Coronary artery (tissue), 2 donors: ENCODE measurements at places on chromosomes 13 and 19.

DNA sequence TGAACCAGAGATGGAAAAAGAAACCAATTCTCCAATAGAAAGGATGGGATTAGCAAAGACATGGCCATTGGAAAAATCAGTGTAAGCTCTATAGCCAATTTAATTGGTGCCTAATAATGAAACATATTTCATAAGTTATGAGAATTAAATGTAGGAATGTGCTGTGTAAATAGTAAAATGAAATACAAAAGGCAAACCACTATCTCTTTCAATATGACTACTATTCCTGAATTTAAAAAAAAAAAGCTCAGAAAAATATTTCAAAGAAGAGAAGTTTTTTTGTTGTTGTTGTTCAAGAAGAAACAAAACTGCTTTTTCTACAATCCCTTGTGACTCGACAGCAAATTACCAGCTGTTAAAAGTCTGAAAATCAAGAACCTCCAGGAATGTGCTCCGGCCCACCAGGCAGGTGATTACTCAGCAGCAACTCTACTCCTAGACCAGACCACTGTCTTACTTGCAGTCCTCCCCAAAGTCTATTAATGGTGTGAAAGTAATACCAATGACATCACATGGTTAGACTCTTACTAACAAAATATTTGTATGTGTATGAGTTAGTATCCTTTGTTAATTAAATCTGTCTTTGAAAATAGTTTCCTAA is 362.4 kb downstream of the KCTD12 start:
- no peak for DNase-seq

DNA sequence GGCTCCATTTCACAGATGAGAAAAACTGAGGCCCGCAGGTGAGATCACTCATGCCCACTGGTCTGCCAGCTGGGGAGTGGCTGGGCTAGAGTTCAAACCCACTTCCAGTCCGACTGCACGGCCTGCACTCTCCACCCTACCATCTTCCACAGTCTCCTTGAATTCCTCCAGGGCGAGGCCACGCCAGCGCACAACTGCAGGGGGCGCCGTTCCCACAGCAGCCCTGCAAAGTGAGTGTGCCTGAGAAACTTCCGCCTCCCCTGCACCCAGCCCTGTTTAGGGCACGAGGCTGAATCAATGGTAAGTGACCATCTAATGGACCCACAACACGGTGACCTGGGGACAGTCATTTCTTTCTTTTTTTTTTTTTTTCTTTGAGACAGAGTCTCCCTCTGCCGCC is 829 bp upstream of the ATCAY start:
- no peak for DNase-seq

DNA sequence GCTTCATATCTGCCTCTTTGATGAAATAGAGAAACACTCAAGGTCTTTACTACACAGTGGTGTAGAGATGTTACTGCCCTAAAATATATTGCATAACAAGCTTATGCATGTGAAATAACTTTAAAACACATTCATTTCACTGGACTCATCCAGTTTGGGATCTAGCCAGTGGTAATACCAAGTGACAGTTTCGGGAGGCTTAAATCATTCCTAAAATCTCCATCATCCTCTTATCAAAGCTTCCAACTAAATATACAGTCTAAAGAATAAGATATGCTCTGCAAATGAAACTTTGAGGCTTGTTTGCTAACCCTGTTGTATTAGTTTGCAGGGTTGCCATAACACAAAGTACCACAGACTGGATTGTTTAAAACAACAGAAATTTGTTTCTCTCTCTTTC is 52.8 kb downstream of the THSD1 start:
- DNase-seq = no peak

DNA sequence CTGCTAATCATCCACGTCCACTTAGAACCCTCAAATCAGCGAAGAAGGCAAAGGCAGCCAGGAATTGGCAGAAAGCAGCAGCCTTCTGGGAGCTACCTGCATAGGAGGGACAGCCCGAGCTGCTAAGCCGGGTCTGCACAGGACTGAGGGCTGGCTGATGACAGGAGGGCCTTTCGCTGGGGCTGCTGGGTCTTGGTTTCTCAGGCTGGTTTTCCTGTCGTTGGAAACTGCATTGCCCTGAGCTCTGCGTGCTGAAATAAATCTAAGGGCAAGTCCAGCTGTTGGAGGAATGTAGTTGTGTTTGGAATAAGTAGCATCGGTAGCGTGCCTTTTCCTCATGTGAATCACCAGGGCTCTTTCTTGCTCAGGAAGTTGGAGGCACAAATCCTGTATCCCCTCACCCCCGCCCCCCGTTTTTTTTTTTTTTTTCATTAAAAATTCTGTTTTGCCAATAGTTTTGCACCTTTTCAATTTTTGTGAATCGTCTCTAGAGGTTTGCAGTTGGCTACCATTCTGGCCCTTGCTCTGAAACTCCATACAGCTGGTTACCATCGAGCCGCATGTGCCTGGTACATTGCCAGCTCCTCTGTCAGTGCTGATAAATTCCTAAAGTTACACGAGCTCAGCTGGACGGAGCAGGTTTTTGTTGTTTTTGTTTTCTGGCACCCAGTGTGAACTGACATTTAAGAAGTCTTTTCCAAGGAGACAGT is 193.9 kb upstream of the RNF113B start:
- no peak for DNase-seq
